ENCODE measurements at places on chromosomes 7 and 10. TPM values are rescaled to one million over a fixed set of nuclear protein-coding genes. Genes with fewer than 3 reads are reported as not detected.

CYP2C9 gene
- not detected for total RNA-seq

GRCh38 chr7:111162692-111163091 is 71.8 kb downstream of the LRRN3 start:
- no peak for DNase-seq

DNA sequence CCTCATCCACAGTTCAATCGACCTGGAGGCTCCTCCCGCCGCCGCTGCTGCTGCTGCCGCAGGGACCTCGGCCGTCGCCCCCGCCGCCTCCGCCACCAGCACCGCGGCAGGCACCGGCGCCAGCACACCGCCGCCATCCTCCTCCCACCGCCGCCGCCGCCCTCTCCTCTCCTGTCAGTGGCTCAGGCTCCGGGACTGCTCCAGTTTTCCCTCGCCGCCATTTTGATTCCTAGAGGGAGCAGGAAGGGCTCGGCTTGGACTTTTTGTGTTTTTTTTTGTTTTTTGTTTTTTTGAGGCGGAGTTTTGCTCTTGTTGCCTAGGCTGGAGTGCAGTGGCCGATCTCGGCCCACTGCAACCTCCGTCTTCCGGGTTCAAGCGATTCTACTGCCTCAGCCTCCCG is 3.0 kb upstream of the MCM10 start:
- DNase-seq: no peak

GRCh38 chr10:120490288-120490687 is 33.3 kb downstream of the PLPP4 start:
- DNase-seq: no peak

DNA sequence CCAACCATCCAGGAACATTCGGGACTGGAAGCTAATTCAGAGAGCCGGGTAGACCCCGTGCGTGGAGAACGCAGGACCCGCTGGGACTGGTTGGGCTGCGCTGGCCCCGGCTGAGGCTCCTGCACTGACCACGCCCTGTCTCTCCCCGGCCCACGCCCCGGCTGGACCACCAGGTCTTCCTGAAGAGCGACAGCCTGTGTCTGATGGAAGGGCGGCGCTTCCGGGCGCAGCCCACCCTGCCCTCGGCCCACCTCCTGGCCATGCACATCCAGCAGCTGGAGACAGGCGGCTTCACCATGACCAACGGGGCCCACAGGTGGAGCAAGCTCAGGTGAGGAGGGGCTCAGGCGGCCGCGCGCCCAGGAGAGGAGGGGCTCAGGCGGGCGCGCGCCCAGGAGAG is 10.2 kb upstream of the UTF1 start:
- no peak for DNase-seq

GRM3 gene
- not detected for total RNA-seq

DNA sequence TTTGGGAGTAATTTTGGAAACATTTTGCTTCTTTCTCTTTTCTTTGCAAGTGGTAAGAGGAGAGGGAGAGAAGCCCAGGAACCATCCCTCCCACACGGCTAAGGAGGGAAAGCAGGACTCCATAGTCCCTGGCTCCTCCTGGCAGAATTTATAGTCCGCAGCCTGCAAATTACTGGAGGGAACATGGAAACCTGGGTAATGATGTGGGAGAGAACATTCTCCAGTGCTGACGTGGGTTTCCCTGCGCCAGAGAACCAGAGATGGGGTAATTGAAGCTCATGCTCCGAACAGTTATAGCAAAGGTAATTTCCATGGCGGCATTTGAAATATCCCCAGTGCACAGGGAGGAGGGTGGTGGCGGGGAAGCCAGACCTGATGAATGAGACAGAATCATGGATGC is 320.4 kb downstream of the RPS24 start:
- DNase-seq: no peak

DNA sequence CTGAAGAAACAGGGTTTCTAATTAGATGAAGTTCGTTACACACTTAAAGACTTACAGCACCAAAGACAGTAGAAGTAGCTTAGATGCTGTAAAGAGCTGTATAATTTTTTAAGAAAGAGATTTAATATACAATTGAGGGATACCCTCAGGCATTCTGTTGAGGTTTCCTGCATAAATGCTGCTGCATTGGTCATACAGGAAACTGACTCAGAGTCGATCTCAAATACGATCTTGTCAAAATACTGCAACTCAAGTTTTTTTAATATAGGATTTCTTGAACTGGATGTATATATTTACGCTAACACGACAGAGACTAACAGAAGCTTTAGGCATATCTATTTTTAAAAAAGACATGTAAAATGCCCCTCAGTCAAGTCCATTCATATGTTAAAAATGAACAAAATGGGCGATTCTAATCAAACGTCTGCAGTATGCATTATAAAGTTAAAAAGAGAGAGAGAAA is 2.4 kb upstream of the ARID5B start:
- no peak for DNase-seq

DNA sequence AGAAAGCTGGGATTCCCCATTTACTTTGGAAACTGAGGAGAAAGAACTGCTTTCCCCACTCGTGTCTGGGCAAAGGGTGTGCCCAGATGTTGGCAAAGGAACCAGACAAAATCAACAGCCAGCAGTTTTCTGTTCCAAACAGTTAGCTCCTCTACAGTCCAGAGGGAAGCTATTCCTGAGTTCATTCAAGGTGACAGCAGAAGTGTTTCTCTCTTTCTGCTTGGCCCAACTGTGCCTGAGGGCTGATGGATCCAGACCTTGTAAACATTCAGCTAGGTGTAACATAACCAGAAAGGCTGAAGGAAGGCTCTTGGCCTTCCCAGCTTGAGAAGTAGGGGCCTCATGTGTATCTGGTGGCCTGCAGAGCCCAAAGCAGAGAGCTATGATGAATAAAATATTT is 7.0 kb upstream of the ALDH18A1 start:
- no peak for DNase-seq

DNA sequence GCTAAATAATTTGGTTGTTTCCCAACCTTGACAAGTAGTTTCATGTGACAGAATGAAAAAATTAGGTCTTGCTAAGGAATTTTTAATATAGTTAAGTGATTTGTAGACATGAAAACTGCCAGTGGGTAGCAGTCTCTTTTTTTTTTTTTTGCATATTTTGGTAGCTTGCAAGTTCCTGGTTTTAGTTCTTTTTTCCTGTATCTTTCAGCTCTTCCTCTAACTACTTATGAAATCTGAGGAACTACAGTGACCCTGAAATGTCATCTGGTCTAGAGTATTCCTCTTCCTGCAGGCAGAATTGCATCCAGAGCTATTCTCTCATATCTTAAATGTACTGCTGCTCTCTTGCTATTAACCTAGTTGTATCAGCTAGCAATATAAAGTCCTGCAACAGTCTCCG is 160.4 kb downstream of the HDAC9 start:
- no peak for DNase-seq

- no peak for DNase-seq
Observed at GRCh38 chr10:89073719-89074118, 83.1 kb downstream of the FAS start.

GSTO2 gene
- total RNA-seq: 0.53 TPM

FGFR2 gene
- total RNA-seq: not detected

DNA sequence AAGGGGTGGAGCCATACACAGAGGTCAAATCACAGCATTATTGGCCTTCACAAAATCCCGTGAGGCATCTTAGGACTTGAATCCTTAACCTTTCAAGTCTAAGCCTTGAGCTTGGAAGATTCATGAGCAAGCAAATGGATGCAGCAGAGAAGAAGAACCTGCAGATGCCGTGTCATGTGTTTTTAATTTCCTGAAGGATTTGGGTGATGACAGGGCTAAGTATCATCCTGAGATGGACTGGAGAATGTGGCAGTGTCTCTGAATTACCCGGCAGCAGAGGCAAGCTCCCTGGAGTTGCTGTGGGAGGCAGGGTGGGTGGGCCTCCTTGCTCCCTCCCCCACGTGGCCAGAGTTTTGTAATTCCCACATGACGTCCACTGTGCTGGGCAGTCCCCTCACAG is 50.8 kb downstream of the GCC1 start:
- no peak for DNase-seq

DNA sequence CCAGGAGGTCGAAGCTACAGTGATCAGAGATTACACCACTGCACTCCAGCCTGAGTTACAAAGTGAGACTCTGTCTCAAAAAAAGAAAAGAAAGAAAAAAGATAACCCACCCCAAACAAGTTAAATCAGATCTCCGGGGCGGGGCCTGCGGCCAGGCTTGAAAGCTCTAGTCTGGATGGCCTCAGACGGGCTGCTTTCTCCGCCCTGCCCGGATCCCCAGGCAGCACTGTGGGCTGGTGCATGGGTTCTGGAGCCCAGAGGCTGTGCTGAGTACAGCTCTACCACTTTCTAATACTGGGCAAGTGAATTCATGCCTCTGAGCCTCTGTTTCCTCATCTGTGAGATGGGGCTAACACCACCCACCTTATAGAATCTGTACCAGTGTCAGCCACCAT is 83.7 kb downstream of the ZMIZ1 start:
- DNase-seq: no peak

DNA sequence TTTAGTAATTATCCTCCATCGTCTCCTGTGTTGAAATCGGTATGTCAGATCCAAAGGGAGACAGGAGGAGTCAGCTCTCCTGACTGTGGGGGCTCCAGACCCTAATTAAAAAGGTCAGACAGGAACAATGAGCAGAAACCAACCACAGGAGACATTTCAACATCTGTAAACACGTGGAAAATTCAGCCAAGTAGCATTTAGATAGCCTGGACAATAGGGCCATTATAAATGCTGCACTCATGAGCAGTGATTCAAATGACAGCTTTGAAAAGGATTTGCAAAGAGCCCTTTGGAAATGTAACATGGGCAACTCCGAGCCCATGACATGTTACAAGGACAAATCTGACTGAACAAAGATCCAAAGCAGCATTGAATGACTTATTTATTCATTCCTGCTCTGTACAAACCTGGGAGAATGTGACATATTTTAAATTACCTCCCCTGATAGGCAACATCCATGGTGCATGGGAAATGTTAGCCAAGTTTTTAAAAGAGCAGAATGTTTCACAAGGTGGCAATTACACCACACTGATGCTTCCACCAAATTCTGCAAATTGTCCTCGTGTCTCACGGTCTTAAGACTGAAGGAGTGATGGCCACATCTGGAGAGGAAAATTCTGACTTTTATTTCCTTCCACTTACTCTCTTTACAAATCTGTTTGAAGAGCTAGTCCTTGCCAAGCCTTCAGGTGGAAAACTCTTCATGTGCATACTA is 113.3 kb upstream of the KMT2E start:
- DNase-seq: no peak

- DNase-seq: no peak
Observed at GRCh38 chr7:79352323-79352722, 101.1 kb downstream of the MAGI2 start.

NUTM2D gene
- total RNA-seq: 2.1 TPM

- no peak for DNase-seq
Observed at GRCh38 chr7:132347858-132348257, 228.4 kb downstream of the PLXNA4 start.

GRCh38 chr10:101571271-101571925 is 16.7 kb downstream of the POLL start:
- no peak for DNase-seq

DNA sequence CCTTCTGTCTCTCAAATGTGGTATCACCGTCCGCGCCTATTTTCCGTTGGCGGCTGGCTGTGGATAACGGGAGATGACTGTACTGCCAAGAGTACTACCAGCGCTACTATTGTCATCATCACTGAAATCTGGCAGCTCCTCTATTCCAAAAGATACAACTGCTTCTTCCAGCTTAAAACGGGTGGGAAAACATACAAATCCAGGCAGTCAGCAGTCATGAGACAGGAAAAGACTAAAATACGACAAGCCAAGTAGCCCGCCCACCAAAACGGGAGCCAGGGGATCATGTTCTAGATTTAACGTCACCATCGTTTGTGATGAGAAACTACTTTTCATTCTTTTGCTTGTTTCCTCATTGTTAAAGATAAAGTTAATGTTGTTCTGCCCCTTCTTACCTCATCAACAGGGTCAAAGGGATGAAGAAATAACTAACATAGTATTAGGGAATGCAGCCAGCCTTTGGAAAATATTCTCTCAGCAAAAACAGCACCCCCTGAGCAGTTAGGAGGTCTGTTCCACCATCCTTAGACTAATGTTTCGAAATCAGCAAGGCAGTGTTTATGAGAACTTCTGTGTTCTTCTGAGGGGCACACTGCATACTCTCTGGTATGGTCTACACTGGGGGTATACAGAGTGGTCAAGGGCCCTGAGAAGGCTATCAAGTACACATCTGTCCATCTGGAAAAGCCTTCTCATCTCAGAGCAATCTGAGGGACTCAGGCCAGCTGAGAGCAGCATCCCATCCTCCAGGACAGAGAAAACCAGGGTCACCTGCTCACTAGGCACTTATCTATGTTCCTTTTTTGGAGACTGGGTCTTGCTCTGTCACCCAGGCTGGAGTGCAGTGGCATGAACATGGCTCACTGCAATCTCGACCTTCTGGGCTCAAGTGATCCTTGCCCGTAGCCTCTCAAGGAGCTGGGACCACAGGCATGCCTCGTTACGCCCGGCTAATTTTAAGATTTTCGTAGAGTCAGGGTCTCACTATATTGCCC is 47.5 kb downstream of the GNA12 start:
- no peak for DNase-seq

SPOCK2 gene
- total RNA-seq: 25.9 TPM

DNA sequence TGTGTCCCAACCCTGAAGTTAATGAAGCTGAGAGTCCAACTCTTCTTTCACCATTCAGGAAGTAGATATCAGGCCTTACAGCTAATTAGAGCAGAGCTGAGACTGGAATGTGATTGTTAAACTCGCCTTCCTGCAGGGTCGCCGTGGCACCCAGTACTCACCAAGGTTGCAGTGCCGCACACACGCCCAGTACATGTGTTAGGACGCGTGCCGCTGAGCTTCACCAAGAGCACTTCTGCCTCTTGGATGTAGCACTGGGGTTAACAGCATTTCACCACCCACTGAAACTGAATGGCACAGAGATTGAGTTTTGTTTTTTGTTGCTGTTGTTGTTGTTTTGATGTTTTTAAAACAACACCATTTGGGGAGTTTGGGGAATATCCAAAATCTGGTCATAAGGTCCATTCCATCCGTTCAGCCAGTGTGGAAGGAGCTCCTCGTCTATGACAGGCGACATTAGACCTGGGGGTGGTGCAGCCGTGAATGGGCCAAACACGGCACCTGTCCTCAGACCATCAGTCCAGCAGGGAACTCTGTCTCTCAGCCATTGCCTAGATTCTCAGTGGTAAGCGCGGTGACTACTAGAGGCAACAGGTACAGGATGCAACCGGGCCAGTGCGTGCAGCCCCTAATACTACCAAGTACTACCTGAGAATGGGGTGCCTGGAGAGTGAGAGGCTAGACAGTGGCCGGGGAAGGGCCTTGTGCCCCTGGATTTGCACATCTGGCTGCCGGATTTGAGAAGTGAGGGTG is 21.9 kb downstream of the WIPI2 start:
- DNase-seq: no peak

- no peak for DNase-seq
Observed at GRCh38 chr7:83921941-83922607, 272.5 kb downstream of the SEMA3A start.
